Mesothelial cell of epicardium (in vitro differentiated cells): ENCODE measurements at places on chromosomes 13 and 19. TPM values are rescaled to one million over a fixed set of nuclear protein-coding genes. Genes with fewer than 3 reads are reported as not detected.

The ATP12A gene
- total RNA-seq = 0.80 to 1.3 TPM (median 1.1 TPM) in 3 replicates

The SERTM1 gene
- 2.5 to 3.1 TPM (median 2.6 TPM) in 3 replicates for total RNA-seq

The NKPD1 gene
- 0.54 to 1.1 TPM (median 0.71 TPM) in 3 replicates for total RNA-seq

- H3K27ac ChIP-seq = no peak overlapping the region
- no peak for DNase-seq
- no peak overlapping the region for H3K4me3 ChIP-seq
- H3K27me3 ChIP-seq = no peaks in the 10 kb centered on the region
- H3K36me3 ChIP-seq = peaks cover 20% of the 10 kb centered on the region
These were observed 195.7 kb downstream of the KLF12 start for GRCh38 chr13:73938372-73939070.

- H3K27ac ChIP-seq = no peak overlapping the region
- no peaks in the 10 kb centered on the region for H3K4me1 ChIP-seq
- H3K4me3 ChIP-seq = no peak overlapping the region
- DNase-seq = no peak
These were observed 10.4 kb downstream of the GPR180 start for GRCh38 chr13:94612050-94612449.

- no peak for DNase-seq
- H3K27me3 ChIP-seq = peaks cover 18% of the 10 kb centered on the region
- no peak overlapping the region for H3K4me3 ChIP-seq
- H3K4me1 ChIP-seq = no peaks in the 10 kb centered on the region
- no peak overlapping the region for H3K27ac ChIP-seq
These were observed 43.4 kb upstream of the NFIC start for GRCh38 chr19:3323026-3323425.

- peaks cover 45% of the 10 kb centered on the region for H3K4me1 ChIP-seq
- DNase-seq = no peak
- no peak overlapping the region for H3K4me3 ChIP-seq
- H3K36me3 ChIP-seq = no peaks in the 10 kb centered on the region
- peak overlapping the region; percentile 79 for H3K27ac ChIP-seq
These were observed 288.0 kb upstream of the SLC10A2 start for GRCh38 chr13:103354171-103354570.

DNA sequence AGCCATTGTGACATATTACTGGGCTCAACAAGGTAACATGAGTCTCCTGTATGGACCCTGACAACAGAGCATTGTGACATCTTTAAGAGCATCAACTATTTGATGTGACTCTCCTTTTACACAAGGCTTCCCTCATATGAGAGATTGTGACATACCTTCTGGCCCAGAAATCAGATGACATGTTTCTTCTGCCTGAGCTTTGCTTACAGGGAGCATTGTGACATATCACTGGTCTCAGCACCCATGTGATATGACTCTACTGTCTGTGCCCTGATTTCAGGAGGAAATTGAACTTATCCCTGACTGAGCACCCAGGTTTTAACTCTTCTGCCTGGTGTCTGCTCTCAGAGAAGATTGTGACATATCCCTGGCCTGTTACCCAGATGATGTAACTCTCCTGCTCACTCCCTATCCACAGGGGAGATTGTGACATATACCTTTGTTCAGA, 15.9 kb upstream of the ZNF681 start:
- no peak for DNase-seq
- no peak overlapping the region for H3K4me3 ChIP-seq
- peaks cover 30% of the 10 kb centered on the region for H3K36me3 ChIP-seq
- no peaks in the 10 kb centered on the region for H3K4me1 ChIP-seq

GRCh38 chr13:97231118-97231828, 9.1 kb downstream of the MBNL2 start:
- H3K36me3 ChIP-seq = peaks cover 18% of the 10 kb centered on the region
- H3K4me3 ChIP-seq = no peak overlapping the region
- H3K27ac ChIP-seq = no peak overlapping the region
- H3K27me3 ChIP-seq = no peaks in the 10 kb centered on the region
- no peak for DNase-seq
